NCI-H69 (cell line): ENCODE measurements at places on chromosomes 6 and 20.
A peak's percentile ranks its signal among the peaks of the same experiment; 100 is the strongest.

DNA sequence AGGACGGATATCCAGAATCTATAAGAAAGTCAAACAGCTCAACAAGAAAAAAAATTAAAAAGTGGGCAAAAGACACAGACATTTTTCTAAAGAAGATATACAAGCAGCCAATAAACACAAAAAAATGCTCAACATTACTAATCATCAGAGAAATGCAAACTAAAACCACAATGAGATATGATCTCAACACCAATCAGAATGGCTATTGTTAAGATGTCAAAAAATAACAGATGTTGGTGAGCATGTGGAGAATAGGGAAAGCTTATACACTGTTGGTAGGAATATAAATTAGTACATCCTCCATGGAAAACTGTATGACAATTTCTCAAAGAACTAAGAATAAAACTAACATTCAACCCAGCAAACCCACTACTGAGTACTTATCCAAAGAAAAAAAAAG is 23.3 kb upstream of the OSTM1 start:
- no peak for DNase-seq

DNA sequence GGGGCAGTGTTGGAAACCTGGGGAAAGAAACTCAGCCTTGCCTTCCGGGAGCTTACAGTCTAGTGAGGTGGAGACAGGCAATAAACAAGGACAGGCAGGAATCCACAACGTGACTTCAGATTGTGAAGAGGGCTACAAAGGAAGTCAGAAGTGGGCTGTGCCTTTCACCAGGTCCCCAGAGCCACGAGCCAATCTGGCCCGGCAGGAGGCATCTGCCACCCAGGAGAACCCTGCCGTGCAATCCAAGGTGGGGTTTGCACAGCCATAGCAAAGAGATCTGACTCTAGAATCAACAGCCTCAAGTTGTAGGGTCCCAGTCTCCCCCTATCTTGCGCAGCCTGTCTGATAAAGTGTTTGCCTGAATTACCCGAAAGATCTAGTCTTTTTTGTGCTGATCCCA is 5.5 kb downstream of the SLC32A1 start:
- no peak for DNase-seq

DNA sequence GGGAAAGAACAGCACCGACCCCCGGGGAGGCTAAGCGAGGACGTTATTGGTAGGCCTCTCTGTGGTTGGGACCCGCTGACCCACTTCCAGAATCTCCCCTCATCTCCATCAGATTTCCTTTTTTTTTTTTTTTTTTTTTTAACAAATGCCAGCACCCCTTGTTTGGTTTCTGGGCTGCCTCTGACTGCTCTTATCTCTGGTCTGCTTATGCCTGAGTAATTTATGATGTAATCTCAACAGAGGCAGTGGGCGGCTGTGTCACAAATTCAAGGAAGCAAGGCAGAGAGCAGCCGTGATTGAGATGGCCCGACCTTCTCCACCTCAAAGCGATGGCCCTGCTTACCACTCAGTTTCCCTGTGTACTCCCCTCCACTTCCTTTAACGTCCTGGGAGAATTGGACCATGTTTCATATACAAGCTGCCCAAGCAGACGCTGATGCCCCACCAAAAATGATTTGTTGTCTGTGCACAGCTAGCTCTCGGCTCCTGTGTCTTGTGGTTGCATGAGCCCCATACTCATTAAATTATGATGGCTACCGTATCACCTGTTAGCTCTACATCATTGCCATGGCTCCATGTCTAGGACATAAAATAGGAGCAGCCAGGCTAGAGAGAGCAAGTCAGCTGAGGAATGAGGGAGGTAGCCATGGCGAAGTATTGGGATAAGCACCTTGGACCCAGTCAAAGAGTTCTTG is 98.1 kb downstream of the ZNF217 start:
- no peak for DNase-seq

DNA sequence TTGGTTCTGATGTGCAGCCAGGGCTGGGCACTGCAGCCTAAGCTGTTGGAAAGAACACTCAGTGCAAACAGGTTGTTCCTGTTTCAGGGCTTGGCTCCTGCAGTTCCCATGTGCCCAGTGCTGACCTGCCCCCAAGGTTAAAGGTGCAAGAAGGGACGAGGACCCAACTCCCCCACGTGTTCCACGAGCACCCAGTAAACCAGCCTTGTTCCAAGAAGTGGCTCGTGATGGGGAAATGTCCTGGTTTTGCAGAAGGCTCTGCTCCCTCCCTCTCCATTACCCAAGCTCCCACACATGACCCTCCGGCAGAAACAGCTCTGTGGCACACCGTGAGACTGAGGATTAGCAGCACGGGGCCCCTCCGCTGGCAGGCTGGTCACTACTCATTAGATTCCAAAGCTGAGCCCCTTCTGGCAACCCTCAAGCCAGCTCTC is 9.4 kb downstream of the ACSS1 start:
- no peak for DNase-seq

- no peak for DNase-seq
Observed at GRCh38 chr6:112027942-112028674, 25.8 kb upstream of the CCN6 start.

- no peak for DNase-seq
Observed at GRCh38 chr6:79764747-79765146, 133.6 kb downstream of the SH3BGRL2 start.

GRCh38 chr6:332671-333070 is 40.4 kb downstream of the DUSP22 start:
- DNase-seq, result no peak

- peak; percentile 79 for DNase-seq
Observed at GRCh38 chr6:113405326-113406047, 451.7 kb upstream of the MARCKS start.

- no peak for DNase-seq
Observed at GRCh38 chr20:10539818-10540553, 104.9 kb downstream of the SLX4IP start.

- DNase-seq, result no peak
Observed at GRCh38 chr6:150566486-150566885, 33.2 kb upstream of the PLEKHG1 start.

GRCh38 chr20:43511879-43512278 is 4.4 kb downstream of the L3MBTL1 start:
- no peak for DNase-seq

- peak; percentile 28 for DNase-seq
Observed at GRCh38 chr6:33144373-33144772, 47.9 kb downstream of the COL11A2 start.

GRCh38 chr20:33664762-33665144 is 2.0 kb upstream of the ACTL10 start:
- no peak for DNase-seq

DNA sequence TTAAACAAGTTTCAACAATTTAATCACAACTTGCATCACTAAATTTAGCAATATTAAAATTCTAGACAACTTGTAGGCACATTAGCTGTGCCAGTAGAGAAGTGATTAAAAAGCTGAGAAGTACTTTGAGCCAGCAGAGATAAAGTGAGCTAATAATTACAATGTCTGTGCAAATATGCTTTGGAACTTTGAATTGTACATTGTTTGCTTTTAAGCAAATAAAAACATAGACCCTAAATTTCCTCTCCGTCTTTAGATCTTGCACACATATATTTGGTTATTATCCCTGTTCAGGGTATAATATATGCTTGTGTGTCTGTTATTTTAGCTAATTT is 44.2 kb upstream of the DEFB112 start:
- DNase-seq, result no peak

GRCh38 chr6:107667790-107668189 is 156.3 kb downstream of the SCML4 start:
- DNase-seq, result peak; percentile 91

GRCh38 chr20:4297127-4297826 is 281.9 kb upstream of the RNF24 start:
- no peak for DNase-seq

GRCh38 chr6:125790358-125791150 is at the start of gene NCOA7:
Gene NCOA7, plus strand, starts transcription at chr6:125790960. Its CDS starts 24,395 bp downstream, at chr6:125815355.
- peak; percentile 95 for DNase-seq

DNA sequence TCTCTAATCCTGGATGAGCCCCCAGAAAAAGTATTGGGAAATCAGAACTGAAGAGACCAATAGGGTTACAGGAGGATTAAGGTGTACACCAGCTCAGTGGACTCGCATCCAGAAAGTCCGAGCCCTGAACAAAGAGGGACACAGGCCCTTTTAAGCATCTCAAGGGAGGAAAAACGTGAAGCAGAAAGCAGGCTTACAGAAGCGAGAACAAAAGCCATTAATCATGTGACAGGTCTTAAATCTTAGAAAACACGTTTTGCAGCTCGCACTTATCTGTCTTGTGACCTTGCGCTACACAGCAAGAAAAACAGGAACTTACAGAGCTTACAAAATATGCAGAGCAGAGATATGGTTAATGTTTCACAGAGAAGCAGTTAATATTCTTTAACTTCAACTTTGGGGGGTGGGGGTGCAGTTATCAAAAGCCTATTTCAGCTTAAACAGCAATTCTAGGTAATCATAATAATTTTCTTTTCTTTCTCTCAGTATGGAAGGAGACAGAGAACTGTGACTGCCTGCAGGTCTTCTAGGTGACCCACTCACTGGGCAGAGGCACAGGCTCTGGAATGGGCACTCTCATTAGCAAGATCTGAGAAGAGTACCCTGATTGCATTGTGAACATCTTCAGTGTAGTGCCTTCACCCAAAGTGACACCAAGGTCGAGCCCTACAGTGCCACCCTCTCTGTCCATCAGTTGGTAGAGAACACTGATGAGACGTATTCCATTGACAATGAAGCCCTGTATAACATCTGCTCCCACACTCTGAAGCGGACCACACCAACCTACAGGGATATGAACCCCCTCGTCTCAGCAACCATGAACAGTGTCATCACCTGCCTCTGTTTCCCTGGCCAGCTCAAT is 65.0 kb upstream of the MOCS1 start:
- DNase-seq, result no peak

- DNase-seq, result no peak
Observed at GRCh38 chr6:150925976-150926375, 60.5 kb downstream of the MTHFD1L start.

DNA sequence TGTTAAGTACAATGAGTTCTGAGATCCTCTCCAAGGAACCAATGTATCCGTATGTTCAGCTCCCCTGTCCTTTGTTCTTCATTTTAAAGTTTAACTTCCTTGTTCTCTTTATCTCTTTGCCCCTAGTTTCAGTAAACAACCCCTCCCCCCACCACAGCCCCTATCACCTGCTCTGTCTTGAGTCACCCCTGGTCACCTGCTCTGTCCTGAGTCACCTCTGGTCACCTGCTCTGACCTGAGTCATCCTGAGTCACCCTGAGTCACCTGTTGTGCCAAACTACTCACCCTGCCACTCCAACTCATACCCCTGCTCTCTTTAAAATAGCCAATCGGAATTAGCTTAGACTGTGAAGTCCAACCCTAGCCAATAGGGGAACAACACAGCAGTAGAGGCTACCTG is 288.7 kb upstream of the CDYL start:
- DNase-seq, result no peak

GRCh38 chr20:15814360-15814759 is 758.9 kb downstream of the KIF16B start:
- DNase-seq, result no peak

DNA sequence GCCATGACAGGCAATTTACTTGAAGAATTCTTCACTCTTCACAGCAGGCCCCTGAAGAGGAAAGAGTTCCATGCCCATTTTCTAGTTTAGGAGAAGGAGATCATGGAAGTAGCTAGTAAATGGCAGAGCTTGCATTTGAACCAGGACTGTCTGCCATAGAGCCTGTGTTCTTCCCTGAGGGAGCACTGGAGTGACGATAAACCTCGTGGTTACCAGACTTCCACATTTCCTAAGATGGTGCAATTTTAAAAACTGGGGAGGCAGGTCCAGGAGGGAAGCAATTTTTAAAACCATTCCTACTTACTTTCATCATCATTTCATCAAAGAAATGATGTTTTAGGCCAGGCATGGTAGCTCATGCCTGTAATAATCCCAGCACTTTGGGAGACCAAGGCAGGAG is 36.8 kb downstream of the STK35 start:
- DNase-seq, result no peak

GRCh38 chr20:57869951-57870315 is 160.1 kb upstream of the PMEPA1 start:
- no peak for DNase-seq

GRCh38 chr6:157524735-157525134 is 143.7 kb downstream of the ZDHHC14 start:
- no peak for DNase-seq

- no peak for DNase-seq
Observed at GRCh38 chr6:28737750-28738395, 185.9 kb downstream of the TRIM27 start.

DNA sequence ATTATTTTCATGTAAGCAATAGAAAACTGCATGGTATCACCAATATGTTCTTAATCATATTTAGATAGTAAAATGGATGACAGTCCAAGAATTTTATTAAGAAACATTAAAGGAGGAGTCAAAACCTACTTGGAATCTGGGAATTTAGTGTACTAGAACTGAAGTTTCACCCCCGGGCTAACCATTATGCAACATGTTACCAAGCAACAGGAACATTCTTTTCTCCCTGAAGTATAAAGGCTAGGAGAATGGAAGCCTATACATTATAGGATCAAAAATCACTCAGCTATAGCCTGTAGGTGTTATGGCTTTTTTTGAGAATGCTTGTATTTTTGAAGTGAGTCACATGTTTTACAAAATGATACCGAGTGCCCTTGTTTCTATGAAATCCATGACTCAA is 538.3 kb downstream of the GRIK2 start:
- DNase-seq, result peak; percentile 18

DNA sequence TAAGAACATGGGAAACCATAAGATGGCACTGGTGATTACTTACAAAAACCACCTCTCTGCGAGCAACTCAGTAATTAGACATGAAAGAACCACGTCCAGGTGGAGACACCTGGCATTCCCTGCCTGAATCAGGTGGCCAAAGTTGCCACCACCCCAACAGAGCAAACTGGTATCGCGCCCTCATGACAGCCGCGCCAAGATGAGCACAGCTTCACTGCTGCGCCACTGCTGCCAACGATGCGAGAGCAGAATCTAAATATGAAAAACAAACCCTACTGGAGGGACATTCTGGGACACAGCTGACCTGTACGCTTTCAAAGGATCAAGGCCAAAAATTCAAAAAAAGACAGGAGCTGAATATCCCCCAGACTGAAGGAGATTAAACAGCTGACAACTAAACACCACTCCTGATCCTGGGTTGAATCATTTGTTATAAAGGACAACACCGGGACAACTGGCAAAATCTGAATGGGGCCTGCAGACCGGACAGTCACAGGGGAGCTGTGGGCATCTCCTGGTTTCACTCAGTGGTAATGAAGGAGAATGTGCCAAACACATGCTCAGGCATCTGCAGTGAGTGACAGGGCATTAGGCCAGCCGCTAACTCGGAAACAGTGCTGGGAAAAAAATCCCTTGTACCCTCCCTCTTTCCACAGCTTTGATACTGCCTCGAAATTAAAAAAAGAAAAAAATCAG is 17.4 kb downstream of the CST7 start:
- peak; percentile 39 for DNase-seq
